ENCODE measurements at places on chromosomes 4 and X.

- no peak for DNase-seq
Observed at GRCh38 chr4:168573870-168574269, 77.0 kb downstream of the PALLD start.

- DNase-seq, result no peak
Observed at GRCh38 chr4:31674313-31674947, 954.3 kb downstream of the PCDH7 start.

GRCh38 chr4:164177153-164177552 lies 576.8 kb upstream of the SMIM31 start:
- DNase-seq, result no peak

DNA sequence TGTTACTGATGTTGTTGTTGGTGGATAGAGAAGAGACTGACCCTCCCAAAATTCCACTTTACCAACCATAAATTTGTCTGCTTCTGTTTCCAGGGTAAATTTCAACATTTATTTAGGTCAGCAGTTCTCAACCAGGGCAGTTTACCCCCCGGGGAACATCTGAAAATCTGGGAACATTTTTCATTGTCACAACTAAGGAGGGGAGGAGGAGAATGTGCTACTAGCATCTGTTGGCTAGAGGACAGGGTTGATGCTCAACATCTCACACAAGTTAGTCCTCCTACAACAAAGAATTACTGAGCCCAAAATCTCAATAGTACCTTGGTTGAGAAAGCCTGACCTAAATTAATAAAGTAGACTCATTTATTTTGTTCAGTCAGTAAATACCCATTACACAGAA lies 25.7 kb downstream of the KCTD8 start:
- no peak for DNase-seq

DNA sequence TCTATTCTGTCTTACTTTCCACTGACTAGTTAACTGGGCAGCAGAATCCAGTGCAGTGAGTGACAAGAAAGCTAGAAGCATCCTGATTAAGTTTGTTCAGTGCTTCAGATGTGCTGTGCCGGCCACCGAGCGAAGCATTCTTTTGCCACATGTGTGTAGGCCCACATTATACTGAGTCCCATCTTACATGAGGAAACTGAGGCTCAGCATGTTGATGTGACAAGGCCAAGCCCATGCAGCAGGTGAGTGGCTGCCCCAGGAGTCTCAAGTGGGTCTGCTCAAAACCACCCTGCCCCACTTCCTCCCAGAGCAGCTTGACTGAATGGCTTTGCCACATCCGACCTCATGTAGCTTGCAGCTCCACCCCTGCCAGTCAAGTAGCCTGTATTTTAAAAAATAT lies 50.5 kb downstream of the RHOH start:
- DNase-seq, result no peak

- no peak for DNase-seq
Observed at GRCh38 chrX:102934624-102935023, 2.4 kb upstream of the RAB40AL start.

GRCh38 chrX:37454537-37455285 lies 105.5 kb downstream of the PRRG1 start:
- no peak for DNase-seq

- no peak for DNase-seq
Observed at GRCh38 chr4:10083331-10083771, 33.2 kb downstream of the WDR1 start.

DNA sequence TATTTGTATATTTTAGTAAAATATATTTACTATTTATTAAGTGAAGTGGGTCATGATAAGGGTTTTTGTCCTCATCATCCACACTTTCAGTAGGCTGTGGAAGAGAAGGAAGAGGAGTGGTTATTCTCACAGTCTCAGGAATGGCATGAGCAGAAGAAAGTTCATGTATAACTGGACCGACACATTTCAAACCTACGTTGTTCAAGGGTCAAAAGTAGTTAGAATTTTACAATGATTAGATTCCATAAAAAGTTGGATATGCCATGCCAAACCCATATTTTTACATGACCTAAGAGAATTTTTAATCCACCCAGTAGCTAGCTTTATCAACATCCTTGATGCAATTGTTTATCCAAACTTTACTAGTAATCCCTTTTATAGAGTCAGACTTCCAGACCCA lies 15.6 kb upstream of the MAGEA8 start:
- no peak for DNase-seq
